ENCODE measurements at places on chromosomes 12 and 14.

DNA sequence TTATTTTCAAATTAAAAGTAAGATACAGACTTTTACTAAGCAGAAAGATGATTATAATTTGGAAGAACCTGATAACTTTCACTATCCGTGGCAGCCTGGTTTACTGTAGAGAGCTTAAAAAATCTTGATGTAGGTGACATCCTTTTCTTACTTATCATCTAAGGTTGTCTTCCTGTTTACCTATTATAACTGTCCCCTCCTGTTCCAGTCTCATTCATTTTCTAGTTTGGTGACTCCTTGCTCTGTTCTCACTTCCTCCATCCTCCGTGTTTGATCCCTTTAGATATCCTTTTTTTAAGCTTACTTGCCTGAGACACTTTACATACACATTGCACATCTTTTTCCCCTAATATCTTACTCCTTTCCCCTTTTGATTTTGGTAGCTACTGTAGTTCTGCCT is 27.5 kb downstream of the CCDC91 start:
- no peaks in the 10 kb centered on the region for H3K36me3 ChIP-seq
- DNase-seq, result no peak
- H3K4me3 ChIP-seq, result no peak overlapping the region
- no peaks in the 10 kb centered on the region for H3K27me3 ChIP-seq

GRCh38 chr12:41497409-41497808 is 309.3 kb downstream of the PDZRN4 start:
- DNase-seq, result no peak
- H3K4me3 ChIP-seq, result no peak overlapping the region
- H3K36me3 ChIP-seq, result no peaks in the 10 kb centered on the region
- no peaks in the 10 kb centered on the region for H3K4me1 ChIP-seq

- H3K4me3 ChIP-seq, result peak overlapping the region; percentile 43
- peaks cover 10% of the 10 kb centered on the region for H3K36me3 ChIP-seq
- DNase-seq, result no peak
- H3K27ac ChIP-seq, result peak overlapping the region; percentile 92
- H3K4me1 ChIP-seq, result peaks cover 84% of the 10 kb centered on the region
Measured at GRCh38 chr14:91373591-91374254, 43.9 kb downstream of the CCDC88C start.

- no peak overlapping the region for H3K4me3 ChIP-seq
- H3K36me3 ChIP-seq, result no peaks in the 10 kb centered on the region
- H3K27me3 ChIP-seq, result peaks cover 2% of the 10 kb centered on the region
- no peak for DNase-seq
Measured at GRCh38 chr12:68480526-68480925, 130.2 kb upstream of the RAP1B start.

- no peak overlapping the region for H3K27ac ChIP-seq
- no peaks in the 10 kb centered on the region for H3K36me3 ChIP-seq
- peaks cover 7% of the 10 kb centered on the region for H3K27me3 ChIP-seq
- H3K4me1 ChIP-seq, result peaks cover 8% of the 10 kb centered on the region
- no peak for DNase-seq
Measured at GRCh38 chr14:100777818-100778525, 47.9 kb upstream of the MEG3 start.

DNA sequence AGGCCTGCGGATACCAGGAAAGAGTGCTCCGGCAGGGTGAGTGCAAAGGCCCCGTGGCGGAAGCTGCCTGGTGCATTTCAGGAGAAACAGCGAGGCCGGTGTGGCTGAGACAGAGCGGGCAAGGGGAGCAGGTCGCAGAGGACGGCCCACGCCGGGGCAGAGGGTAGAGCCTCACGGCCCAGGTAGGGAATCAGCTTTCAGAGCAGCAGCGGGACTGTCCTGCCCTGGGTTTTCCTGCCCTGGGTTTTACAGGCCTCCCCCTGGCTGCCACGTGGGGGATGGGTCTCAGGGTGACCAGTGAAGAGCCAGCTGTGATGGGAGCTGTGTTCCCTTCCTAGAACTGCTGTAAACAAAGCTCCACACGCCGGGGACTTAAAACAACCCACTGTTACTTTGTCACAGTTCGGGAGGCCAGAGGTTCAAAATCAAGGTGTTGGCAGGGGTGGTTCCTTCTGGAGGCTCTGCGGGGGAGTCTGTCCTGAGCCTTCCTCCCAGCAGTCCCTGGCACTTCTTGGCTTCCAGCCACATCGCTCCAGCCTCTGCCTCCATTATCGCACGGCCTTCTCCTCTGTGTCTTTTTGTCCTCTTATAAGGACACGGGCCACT is 10.4 kb downstream of the NCOR2 start:
- H3K36me3 ChIP-seq, result peaks cover 4% of the 10 kb centered on the region
- H3K4me3 ChIP-seq, result no peak overlapping the region
- no peak overlapping the region for H3K27ac ChIP-seq
- H3K4me1 ChIP-seq, result peaks cover 10% of the 10 kb centered on the region
- no peak for DNase-seq

DNA sequence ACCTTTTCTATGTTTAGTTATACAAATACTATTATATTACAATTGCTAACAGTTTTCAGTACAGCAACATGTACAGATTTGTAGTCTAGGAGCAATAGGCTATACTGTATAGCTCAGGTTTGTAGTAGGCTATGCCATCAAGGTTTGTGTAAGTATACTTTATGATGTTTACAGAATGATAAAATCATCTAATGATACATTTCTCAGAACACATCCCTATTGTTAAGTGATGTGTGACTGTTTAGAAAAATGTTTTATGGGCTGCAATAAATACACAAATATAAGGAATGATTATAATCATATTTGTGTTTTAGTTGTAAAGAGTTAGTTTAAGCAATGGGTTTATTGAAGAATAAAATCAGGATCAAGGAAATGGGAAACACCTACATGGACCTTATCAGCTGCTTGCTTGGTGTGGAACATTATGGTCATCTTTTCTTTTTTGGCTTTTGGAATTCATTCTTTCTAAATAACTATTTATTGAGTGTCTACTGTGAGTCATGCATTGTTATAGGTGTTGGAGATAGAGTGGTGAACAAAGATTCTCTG is 24.5 kb upstream of the FBXO33 start:
- H3K36me3 ChIP-seq, result no peaks in the 10 kb centered on the region
- no peak overlapping the region for H3K4me3 ChIP-seq
- H3K4me1 ChIP-seq, result peaks cover 9% of the 10 kb centered on the region
- no peak overlapping the region for H3K27ac ChIP-seq
- H3K27me3 ChIP-seq, result no peaks in the 10 kb centered on the region

DNA sequence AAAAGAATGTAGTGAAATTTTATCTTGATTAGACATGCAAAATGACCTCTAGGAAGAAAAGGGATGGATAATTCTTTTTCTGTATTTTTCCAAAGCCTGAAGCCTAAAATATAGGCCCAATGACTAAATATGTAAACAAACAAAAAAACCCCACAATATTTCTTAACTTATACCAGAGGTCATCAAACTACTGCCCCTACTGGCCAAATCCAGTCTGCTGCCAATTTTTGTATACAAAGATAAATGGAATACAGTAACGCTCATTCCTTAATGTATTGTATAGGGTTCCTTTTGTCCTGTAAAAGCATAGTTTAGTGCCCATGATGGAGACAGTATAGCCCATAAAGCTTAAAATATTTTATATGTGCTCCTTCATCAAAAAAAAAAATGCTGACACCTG is 145.7 kb upstream of the ALG10 start:
- no peaks in the 10 kb centered on the region for H3K36me3 ChIP-seq
- no peak for DNase-seq
- no peak overlapping the region for H3K4me3 ChIP-seq

- peaks cover 21% of the 10 kb centered on the region for H3K4me1 ChIP-seq
- H3K27ac ChIP-seq, result no peak overlapping the region
- DNase-seq, result no peak
Measured at GRCh38 chr12:42017051-42017450, 127.6 kb downstream of the GXYLT1 start.

GRCh38 chr12:59240048-59240447 is 319.7 kb upstream of the LRIG3 start:
- H3K4me3 ChIP-seq, result no peak overlapping the region
- no peak overlapping the region for H3K27ac ChIP-seq
- DNase-seq, result no peak
- no peaks in the 10 kb centered on the region for H3K4me1 ChIP-seq
- no peaks in the 10 kb centered on the region for H3K36me3 ChIP-seq
- no peaks in the 10 kb centered on the region for H3K27me3 ChIP-seq

- H3K36me3 ChIP-seq, result no peaks in the 10 kb centered on the region
- no peak for DNase-seq
- H3K27me3 ChIP-seq, result no peaks in the 10 kb centered on the region
- H3K4me3 ChIP-seq, result no peak overlapping the region
- H3K4me1 ChIP-seq, result peaks cover 13% of the 10 kb centered on the region
- peak overlapping the region; percentile 76 for H3K27ac ChIP-seq
Measured at GRCh38 chr12:62957233-62957953, 22.4 kb upstream of the PPM1H start.

DNA sequence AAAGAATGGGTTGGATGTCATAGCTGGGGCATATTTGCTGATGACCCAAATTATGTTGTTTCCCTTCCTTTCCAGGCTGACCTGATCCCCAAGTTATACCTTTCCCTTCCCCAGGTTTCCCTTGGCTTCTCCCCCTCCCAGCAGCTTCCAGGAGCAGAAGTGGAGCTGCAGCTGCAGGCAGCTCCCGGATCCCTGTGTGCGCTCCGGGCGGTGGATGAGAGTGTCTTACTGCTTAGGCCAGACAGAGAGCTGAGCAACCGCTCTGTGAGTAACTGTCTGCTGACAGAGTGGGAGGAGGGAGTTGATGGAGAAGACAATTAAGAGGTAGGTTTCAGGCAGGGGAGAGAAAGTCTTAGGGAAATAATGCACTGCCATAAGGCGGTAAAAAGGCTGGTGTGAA is 25.0 kb downstream of the A2ML1 start:
- H3K27me3 ChIP-seq, result peaks cover 3% of the 10 kb centered on the region
- H3K27ac ChIP-seq, result no peak overlapping the region
- no peaks in the 10 kb centered on the region for H3K36me3 ChIP-seq
- no peak for DNase-seq
- no peak overlapping the region for H3K4me3 ChIP-seq
- no peaks in the 10 kb centered on the region for H3K4me1 ChIP-seq

- no peak for DNase-seq
- H3K27me3 ChIP-seq, result no peaks in the 10 kb centered on the region
- no peak overlapping the region for H3K4me3 ChIP-seq
- H3K27ac ChIP-seq, result no peak overlapping the region
Measured at GRCh38 chr14:85752175-85752574, 222.2 kb downstream of the FLRT2 start.

GRCh38 chr12:11446372-11446771 is 51.0 kb upstream of the PRB2 start:
- no peak overlapping the region for H3K4me3 ChIP-seq
- H3K27ac ChIP-seq, result no peak overlapping the region
- no peak for DNase-seq
- no peaks in the 10 kb centered on the region for H3K4me1 ChIP-seq

- H3K27ac ChIP-seq, result no peak overlapping the region
- H3K36me3 ChIP-seq, result no peaks in the 10 kb centered on the region
- H3K4me1 ChIP-seq, result no peaks in the 10 kb centered on the region
- no peak for DNase-seq
- H3K4me3 ChIP-seq, result no peak overlapping the region
- H3K27me3 ChIP-seq, result peaks cover 7% of the 10 kb centered on the region
Measured at GRCh38 chr12:117526757-117527478, 165.5 kb upstream of the NOS1 start.

GRCh38 chr12:41905073-41905758 is 239.5 kb downstream of the GXYLT1 start:
- peaks cover 14% of the 10 kb centered on the region for H3K4me1 ChIP-seq
- H3K4me3 ChIP-seq, result no peak overlapping the region
- H3K27ac ChIP-seq, result no peak overlapping the region
- no peak for DNase-seq

DNA sequence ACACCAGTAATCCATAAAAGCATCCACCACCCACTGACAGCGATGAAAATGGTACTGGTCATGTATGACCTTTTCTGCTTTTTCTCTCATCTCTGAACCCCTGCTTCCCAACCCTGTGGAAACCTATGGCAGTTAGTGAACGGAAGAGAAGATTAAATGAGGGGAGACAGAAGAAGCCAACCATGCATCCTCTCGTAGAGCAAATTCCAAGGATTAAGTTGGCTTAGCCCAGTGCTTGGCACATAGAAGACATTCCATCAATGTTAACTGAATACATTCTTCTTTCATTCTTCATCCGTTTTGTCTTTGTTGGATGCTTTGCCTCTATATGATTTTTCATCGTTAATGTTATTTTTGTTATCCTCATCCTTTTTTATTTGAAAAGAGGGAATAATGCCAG is 339.7 kb upstream of the FLRT2 start:
- H3K4me1 ChIP-seq, result no peaks in the 10 kb centered on the region
- no peaks in the 10 kb centered on the region for H3K27me3 ChIP-seq
- H3K27ac ChIP-seq, result no peak overlapping the region

DNA sequence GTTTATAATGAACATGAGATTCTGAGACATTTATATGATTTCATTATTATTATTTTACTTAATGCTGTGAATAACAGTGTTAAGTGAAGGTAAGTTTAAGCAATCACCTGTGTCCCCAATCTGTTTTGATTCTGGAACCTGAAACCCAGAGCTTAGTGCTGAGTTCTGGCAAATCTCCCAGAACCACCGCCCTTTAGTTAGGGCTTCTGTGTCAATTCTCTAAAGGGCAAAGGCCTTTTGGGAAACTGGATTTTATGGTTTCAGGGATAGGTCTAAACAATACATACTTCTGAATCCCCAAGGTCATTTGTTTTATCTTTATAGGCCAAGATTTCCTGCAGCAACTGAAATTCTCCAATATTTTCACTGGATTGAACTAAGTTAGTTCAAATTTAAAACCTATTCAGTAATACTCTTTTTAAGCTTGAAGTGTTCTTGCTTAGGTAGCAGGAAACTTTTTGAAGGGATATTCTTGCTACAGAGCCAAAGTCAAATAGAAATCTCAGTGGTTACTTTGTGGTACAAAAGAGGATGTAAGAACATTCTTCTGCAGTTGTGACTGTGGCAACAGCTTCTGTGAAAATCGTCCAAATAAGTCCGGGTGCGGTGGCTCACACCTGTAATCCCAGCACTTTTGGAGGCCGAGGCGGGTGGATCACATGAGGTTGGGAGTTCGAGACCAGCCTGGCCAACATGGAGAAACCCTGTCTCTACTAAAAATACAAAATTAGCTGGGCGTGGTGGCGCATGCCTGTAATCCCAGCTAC is 10.0 kb upstream of the PKP2 start:
- H3K4me1 ChIP-seq, result no peaks in the 10 kb centered on the region
- no peak overlapping the region for H3K4me3 ChIP-seq
- no peaks in the 10 kb centered on the region for H3K36me3 ChIP-seq
- H3K27ac ChIP-seq, result no peak overlapping the region
- no peaks in the 10 kb centered on the region for H3K27me3 ChIP-seq

DNA sequence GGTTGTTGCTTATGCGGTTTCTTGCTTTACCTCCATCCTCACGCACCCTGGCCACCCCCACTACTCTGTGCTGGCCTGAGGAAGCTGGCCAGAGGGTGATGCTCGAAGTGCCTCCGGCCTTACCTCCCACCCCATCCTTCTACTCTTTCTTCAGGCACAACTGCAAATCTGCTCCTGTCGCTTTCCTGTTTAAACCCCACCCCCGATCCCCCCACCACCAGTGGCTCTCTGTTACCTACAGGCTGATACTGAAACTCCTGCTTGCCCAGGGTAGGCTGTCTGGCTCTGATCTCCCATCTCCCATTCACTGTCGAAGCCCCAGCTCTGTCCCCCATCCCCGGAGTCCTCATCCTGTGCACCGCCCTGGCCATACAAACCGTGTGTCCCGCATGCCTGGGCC is 111.5 kb downstream of the PRMT8 start:
- no peak for DNase-seq
- peaks cover 1% of the 10 kb centered on the region for H3K27me3 ChIP-seq
- peaks cover 29% of the 10 kb centered on the region for H3K4me1 ChIP-seq
- no peaks in the 10 kb centered on the region for H3K36me3 ChIP-seq
- no peak overlapping the region for H3K4me3 ChIP-seq
- no peak overlapping the region for H3K27ac ChIP-seq

- peaks cover 13% of the 10 kb centered on the region for H3K36me3 ChIP-seq
- no peak for DNase-seq
- no peak overlapping the region for H3K27ac ChIP-seq
- no peak overlapping the region for H3K4me3 ChIP-seq
Measured at GRCh38 chr12:60644076-60644475, 1048.2 kb downstream of the SLC16A7 start.

Measured in endothelial cell (in vitro differentiated cells).